GF-D8 (cell line): ENCODE measurements at places on chromosomes 1 and 21.

DNA sequence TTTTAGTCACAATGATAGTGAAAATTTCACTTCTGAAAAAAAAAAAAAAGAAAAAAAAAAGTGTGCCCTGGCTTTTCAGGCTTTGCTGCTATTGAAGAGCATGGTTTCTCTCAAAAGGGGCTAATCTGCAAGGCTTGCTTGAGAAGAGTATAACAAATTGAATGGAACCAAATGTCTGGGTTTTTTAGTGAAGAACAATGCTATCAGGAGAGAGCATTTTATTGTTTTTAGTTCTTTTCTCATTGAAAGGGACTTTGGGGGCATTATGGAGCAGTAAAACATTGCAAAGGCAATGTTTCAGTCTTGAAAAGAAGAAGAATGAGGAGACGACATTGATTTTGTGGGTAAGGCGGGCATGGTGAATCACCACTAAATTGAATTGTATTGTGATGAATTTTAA lies 28.2 kb downstream of the VCAM1 start:
- DNase-seq, result no peak

GRCh38 chr1:110555807-110556470 lies 37.0 kb upstream of the KCNA10 start:
- no peak for DNase-seq

DNA sequence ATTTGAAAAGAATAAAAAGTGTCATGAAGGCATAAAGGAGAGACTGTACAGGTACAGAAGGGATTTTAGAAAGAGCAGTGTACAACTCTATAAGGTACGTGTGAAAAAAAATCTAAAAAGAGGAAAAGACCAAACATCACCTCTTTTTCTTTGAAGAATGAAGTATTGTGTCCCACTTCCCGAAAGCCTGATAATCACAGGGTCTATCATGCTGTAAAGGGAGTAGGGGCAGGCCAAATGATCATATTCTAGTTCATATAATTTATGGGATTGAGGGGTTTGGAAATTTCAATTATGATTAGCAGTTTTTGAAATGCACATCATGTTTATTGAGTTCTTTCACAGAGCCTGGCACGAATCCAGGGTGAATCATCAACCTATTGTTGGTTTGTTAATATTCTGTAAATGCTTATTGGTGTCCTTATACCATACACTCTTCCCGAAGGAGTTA lies 910 bp upstream of the RERE start:
- DNase-seq, result no peak

- DNase-seq, result no peak
These were observed 15.4 kb downstream of the GGPS1 start for GRCh38 chr1:235343726-235344125.

DNA sequence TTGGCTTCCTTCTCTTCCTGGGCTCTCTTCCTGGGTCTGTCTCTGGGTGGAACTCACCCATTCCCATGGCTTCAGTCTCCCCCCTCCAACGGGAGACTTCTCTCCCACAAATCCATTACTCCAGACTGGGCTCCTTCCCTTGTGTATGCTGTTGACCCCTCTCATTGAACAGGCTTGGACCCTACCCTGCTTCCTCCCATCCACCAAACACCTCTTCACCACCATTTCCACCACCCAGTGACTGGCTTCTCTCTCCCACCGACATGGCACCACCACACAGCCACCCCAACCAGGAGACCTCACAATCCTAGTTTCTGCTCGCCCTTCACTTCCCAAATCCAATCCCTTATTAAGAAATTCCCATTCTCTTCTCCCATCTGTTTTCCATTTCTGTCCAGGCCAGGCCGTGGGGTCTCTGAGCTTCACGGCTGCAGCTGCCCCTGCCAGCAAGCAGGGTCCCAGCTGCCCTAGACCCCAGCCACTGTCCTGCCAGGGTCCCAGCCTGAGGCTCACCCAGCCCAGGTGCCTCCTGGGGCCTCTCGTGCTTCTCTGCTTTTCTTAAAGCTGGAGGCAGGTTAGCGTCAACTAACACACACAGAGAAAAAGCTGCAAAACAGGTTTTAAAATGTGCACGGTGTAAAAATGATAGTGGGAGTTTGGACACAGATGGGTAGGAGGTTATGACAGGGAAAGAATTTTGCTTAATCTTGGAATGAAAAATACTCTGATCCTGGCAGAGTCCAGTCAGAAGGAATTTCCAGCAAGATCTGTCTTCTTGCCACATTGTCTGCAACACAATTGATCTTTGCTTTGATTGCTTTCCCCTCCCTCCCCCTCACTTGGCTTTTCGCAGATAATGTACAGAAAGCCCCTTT lies 383.8 kb upstream of the VAMP3 start:
- DNase-seq, result no peak

GRCh38 chr1:231693361-231694074 lies 66.9 kb downstream of the DISC1 start:
- DNase-seq, result no peak

- no peak for DNase-seq
These were observed 21.2 kb downstream of the SLC45A3 start for GRCh38 chr1:205658943-205659581.
